ENCODE measurements at places on chromosomes 7 and 10.

DNA sequence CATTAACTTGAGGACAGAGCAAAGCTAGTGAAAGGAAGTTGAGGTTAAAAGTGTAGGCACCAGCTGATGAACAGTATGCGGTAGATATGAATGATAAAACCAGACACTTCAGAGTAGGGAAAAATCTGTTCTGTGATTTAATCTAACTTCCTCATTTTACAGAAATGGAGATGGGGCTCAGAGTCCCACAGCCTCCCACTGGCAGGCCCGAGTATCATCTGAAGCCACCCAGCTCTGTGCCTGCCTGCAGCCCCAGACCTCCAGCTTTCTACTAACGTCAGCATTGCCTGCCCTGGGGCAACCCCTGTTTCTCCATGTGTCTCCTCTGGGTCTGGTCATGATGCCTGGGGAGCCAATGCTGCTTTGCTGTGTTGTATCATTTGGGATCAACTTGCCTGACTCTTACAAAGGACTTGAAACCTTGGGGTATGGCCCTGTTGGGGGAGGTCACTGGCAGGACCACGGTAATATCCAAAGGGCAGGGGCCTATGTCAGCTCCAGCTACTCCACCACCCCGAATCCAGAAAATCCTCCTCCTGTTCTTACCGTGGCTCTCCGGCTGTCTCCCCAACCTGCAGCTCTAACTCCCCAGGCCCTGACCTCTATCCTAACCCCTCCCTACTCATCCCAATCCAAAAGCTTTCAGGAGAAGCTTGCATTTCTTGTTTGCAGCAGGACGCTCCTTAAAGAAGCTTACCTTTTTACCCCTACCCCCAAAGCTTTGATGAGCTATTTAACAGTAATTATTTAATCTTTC is 56.2 kb upstream of the NPY start:
- DNase-seq = no peak

DNA sequence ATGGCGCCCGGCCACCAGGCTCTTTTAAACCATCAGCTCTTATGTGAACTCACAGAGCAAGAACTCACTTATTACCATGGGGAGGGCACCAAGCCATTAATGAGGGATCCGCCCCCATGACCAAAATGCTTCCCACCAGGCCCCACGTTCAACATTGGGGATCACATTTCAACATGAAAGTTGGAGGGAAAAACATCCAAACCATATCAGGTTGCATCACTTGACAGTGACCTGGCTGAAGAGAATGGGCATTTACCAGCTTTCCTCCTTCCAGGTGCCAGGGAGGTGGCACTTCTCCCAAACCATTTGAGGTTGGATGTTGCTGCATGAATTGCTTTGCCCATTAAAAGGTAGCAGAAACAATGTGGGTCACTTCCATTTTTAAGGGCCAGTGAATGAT is 115.6 kb upstream of the TNS3 start:
- DNase-seq = no peak

- DNase-seq = peak; percentile 9
Observed at GRCh38 chr10:30059209-30060107, at the start of gene JCAD. JCAD (minus strand) TSS chr10:30059586; CDS start chr10:30047812, 11,774 bp downstream.

DNA sequence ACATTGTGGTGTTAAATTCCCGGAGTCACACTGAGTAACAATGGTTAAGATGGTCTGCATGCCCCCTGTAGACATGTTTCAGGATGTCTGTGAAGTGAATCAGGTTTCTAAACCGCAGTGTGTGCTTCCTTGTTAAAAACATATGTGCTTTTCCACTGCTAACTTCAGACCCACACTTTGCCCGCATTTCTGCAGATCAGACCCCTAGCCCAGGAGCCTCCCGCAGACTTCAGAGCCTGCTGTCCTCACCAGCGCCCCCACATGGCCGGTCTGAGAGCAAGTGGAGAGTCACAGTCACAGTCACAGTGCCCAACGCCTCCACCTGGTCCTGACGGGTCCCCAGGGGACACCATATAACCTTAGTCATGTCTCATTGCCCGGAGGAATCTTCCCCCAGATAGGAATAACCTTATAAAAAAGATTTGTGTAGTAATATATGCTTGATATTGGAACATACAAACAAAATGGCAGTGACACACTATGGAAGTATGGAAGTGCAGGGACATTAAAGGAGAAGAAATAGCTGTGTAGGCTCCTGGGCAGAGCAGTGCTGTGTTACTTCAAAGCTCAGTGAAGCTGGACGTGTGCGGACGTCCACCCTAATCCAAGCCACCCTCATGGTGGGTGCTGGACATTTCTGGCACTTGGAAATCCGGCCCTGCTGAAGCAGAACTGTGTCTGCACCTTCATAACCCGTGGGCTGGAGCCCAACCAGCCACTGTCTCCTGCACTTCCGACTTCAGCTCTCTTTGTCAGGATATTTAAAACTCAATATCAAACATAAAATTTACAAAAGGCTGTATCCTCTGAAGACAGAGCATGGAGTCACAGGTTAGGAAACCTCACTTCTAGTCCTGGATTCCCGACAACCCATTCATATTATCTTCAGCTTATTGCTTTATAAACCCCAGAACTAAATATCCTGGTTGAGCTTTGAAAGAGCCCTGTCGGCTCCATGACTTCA is 29.0 kb downstream of the GSTO2 start:
- no peak for DNase-seq

GRCh38 chr7:104852386-104852785 is 161.6 kb upstream of the KMT2E start:
- no peak for DNase-seq

DNA sequence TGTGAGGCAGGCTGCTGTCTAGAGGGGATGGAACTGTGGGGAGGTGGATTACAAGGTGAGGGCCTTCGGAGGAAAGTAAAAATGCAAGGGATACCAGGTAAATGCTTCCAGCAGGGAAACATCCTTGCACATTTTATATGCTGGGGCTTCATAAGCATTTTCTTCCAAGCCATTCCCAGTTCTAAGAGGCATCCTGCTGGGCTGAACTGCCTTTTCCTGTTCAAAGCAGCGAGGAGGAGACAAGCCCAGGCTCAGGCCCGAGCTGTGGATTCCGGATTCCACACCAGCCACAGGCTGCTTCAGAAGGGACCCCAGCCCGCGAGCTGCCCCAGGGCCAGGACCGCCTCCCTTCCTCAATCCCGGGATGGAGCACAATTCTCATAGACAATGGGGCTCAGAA is 249.7 kb downstream of the TNS3 start:
- DNase-seq = no peak

- DNase-seq = no peak
Observed at GRCh38 chr10:103612462-103613365, 119.2 kb downstream of the NEURL1 start.

DNA sequence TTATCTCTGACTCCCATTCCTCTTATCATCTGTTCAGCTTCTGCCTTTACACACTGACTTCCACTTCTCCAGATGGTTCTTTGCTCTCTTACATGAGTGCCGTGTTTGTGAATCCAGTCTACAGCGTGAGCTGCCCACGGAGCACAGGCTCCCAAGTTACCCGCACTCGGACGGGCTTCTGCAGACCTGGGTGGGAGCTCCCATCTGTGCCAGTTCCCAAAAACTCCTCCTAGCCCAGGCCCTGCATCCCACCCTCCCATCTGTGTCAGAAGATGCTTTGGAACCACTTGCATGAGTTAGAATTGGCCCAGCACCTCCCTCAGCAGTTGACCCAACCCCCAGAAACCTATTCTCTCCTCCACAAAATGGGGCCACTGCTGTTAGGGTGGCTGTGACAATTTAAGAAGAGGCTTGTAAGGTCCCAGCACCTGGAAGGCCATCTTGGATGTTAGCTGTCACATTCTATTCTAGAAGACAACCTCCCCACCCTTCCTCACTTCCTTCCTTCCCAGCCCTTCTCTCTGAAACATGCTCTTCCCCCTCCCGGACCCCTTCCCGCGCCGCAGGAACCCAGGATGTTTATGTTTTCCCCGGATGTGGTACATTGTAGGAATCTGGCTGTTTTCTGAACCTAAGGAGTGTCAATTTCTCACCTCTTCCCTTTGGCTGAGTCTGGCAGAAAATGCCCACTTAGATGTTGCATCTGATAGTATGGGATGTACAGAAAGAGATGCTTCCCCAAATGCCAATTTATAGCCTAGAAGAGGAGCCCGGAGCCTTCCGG is 79.2 kb downstream of the CCDC3 start:
- DNase-seq = no peak

- no peak for DNase-seq
Observed at GRCh38 chr7:4270941-4271715, 411.0 kb upstream of the FOXK1 start.
